Stimulated activated CD8-positive, alpha-beta memory T cell treated with anti-CD3 and anti-CD28 coated beads, Interleukin-4, amount 100 ng/mL, for 4 hours (primary cell): ENCODE measurements at places on chromosomes 12 and 14.

- no peak for DNase-seq
These were observed 3.5 kb upstream of the KLC1 start for GRCh38 chr14:103625356-103626095.

DNA sequence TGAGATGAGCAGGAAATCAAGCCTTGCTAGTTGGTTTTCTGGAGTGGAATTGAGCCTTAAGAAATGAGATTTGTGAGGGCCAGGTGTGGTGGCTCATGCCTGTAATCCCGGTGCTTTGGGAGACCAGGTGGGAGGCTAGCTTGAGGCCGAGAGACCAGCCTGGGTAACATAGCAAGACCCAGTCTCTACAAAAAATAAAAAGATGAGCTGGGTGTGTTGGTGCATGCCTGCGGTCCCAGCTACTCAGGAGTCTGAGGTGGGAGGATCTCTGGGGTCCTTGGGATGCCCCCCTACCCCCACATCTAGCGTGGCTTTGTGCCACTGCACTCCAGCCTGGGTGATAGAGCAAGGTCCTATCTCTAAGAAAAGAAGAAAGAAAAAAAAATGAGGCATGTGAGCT, 104.2 kb upstream of the RTL1 start:
- no peak for DNase-seq

DNA sequence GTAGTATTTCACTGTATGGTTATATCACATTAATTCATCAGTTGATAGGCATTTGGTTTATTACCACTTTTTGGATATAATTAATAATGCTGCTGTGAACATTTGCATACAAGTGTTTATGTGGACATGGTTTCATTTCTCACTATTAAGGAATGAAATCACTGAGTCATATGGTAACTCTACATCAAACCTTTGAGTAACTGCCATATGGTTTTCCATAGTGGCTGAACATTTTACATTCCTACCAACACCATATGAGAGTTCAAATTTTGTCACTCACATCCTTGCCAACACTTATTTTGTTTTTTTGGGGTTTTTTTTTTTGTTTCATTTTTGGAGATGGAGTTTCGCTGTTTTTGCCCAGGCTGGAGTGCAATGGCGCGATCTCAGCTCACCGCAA, 30.2 kb upstream of the EAPP start:
- DNase-seq, result no peak

DNA sequence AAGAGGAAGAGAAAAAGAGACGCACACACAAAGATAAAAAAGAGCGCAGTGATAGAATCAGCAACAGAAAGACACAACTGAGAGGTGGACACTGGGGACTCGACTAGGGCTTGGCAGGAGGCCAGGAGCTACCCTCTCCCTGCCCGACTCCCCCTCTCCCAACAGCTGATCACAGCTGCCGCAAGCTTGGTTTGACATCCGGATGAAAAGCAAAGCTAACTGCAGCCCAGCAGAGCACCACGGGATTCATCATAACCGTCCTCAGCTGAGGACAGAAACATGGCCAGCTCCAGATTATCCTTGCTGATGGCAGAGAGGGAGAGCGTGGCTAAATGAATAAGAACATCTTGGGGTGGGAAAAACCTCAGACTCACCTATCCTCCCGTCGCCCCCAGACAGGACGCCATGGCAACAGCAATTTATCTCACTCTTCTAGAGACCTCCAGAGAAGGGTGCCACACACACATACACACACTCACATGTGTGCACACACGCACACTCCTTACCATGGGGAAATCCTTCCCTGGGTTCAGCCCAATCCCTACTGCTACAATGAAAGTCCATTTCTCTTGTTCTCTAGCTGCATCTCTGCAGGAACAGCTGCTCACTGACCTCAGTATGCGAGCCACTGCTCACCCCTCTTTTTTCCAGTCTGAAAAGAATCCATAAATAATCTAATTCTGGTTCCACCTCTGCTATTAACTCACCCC, 135.3 kb downstream of the NTF3 start:
- DNase-seq, result no peak

DNA sequence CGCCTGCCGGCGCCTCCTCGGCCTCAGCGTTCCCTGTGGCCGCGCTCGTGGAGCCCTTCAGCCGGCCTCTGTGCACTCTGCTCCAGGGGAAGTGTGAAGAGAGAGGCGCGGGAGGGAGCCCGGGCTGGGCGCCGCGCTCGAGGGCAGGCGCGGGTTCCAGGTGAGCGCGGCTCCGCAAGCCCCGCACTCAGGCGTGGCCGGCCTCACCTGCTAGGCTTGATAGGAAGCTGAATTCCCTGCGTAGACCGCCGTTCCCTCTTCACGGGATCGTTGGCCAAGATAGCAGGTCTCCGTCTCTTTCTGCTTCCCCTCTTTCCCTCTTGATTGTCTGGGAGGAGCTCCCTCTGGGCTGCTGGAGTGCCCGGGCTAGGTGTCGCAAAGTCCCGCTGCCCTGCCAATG, 89.7 kb downstream of the ASCL4 start:
- DNase-seq, result no peak

DNA sequence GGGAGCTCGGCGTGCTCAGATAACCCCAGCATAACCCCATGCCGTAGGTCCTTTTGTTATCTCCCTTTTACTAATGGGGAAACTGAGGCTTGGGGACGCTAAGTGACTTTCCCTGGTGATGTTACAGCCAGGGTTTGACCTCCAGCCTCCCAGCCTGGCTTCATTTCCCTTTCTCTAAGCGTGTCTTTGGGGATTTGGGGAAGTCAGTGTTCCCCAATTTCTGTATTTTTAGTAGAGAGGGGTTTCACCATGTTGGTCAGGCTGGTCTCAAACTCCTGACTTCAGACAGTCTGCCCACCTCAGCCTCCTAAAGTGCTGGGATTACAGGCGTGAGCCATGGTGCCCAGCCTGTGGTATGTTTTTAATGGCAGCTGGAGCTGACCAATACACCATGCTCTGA, 85.4 kb downstream of the PHETA1 start:
- DNase-seq, result no peak

DNA sequence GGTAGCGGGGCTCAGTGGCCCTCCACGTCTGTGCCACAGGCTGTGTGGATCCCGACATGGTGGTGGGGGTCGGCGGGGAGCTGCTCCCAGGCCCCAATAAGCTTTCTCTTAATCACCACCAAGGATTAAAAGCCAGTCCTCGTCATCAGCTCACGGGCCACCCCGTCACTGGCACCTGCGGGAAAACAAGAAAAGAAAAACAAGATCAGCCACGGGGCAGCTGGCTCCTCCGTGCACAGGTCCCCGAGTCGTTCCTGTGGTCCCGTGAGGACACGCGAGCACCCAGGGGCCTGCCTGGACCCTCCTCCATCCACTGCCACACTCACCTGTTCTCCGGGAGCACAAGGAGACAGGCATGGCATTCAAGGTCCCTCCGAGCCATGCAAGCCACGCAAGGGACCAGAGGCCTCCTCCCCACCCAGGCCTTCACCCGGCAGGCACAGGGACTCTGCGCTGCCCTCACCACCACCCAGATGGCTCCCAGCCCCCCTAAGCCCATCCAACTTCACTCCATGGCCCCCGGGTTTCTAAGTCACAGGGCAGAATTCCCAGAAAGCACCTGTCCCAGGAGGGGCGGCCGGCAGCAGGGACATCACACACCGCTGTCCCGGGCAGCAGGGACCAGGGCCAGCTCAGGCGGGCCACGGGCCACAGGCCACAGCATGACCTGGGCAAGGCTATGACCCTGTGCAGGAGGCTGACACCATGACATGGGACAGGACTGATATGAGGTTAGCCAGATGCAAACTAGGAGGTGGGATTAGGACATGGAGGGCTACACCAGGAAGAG, 72.0 kb downstream of the NCOR2 start:
- no peak for DNase-seq

DNA sequence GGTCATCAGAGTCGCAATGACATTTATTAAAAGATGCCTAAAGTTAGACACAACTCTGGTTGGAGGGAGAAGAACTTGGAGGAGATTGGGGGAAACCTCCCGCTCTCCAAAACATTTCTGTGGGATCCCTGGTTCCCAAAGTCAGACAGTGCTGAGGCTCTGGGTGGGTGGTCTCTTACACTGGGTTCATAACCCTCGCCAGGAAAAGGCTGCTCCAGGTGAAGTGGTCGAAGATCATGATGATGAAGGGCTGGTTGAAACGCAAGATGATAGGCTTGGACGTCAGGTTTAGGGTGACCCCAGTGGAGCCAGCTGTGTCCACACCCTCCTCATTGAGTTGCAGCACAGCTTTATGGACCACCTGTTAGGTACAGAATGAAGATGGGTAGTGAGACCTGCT, 11.2 kb upstream of the SERPINA10 start:
- DNase-seq, result no peak

DNA sequence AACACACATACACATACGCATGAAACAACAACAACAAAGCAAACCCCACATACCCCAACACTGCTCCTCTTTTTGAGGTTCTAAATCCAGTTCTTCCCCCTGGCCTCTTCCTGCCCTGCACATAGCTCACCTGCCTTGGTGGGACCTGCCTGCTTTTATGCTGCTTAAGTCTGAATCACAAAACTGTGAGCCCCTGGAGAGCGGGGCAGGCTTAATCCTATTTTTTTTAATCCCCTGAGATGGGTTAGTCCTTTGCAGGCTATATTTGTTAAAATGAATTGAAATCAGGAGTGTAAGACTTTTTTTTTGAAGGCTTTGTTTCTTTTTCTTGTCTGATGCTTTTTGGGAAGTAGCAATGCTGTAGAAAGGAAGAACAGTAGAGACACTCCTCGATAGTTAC, 84.6 kb upstream of the MAX start:
- DNase-seq, result no peak

DNA sequence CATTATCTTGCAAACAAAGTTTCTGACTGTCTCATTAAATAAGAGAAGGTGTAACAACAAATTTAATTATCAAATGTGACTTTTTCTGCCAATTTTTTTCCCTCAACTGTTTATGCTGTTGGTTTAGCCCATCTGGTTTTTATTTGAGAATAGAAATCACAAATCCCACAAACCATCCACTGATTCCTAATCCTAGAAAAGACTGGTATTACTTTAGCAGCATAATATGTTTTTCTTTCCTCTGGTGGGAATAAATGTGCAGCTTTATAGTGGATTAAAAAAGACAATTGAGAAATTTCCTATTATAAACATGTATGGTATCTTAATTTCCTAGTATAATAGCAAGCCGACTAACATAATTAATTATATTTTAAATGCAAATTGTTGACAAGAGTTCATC, 257.9 kb upstream of the FOXN3 start:
- no peak for DNase-seq

- DNase-seq, result no peak
These were observed 160.1 kb downstream of the SUDS3 start for GRCh38 chr12:118536306-118536906.

- DNase-seq, result no peak
These were observed 263.3 kb downstream of the SLC16A7 start for GRCh38 chr12:59859171-59859510.

- DNase-seq, result no peak
These were observed 40.2 kb downstream of the TFCP2 start for GRCh38 chr12:51132693-51133092.

DNA sequence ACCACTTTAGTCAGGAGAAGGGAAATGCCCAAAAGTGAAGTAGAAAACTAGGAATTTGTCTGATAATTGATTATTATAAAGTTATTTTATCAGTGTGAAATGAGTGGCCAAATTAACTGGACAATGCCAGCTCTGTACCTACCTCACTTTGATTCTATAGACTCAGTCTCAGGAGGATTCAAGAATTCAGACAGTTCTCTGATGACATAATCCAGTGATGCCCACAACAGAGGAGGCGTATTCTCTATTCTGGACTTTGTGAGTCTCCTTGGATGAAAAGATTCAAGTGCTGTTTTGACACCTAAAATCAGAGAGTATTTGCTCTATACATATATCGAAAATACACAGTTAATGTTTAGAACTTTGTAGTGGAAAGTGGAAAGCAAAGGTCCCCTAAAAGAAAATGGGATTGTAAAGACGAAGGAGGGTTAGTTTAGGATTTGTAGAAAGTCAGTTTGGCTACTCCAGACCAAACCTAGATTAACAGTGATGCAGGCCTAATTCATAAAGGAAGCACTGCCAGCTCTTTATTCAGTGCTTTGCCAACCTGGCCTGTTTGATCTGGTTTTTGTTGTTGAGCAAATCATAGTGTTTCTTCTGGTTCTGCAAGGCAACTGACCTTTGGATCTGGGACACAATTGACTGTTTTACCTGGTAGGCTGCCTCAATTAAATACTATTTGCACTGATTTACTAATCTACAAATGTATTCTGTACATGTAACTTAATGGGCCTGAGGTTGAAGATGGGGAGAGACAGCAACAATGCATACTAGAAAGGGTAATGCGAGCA, 67.4 kb downstream of the DAD1 start:
- DNase-seq, result no peak

GRCh38 chr14:30874999-30875787, 834 bp downstream of the COCH start:
- no peak for DNase-seq

GRCh38 chr14:101598159-101598558, 36.9 kb downstream of the DIO3 start:
- no peak for DNase-seq

DNA sequence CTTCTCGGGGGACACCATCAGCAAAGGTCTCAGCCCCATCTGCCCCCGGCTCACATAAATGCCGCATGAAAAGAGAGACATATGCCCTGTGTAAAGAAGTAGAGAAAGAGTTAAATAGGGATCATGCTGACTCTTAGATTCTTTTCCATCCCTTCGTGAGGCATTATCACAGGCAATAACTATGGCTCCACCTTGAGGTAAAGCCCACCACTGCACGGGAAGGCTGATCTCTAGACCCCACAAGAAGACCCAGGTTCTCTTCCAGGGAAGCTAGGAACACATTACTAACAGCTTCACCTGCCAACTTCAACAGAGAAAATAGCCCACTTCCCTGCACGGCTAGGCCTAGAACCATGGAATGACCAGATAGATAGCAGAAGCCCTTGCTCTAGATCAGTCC, 14.1 kb upstream of the NOP2 start:
- no peak for DNase-seq

DNA sequence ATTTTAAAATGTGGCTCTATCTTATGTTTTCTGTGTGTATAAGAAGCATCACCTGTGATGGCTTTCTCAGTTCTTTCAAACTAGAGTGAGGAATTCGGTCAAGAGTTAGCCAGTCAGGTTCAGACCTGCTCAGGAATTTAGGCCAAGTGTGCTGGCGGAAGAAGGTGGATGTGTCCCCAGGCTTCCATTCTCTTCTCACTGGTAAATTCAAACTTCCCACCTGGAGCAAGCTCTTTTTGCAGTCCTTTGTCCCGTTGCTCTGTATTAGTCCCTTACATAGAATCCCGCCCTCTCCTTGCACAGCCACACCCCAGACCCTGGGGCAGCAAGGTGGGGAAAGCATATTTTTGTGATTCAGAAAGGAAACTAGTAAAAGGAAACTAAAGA, 124.7 kb upstream of the PWP1 start:
- no peak for DNase-seq

DNA sequence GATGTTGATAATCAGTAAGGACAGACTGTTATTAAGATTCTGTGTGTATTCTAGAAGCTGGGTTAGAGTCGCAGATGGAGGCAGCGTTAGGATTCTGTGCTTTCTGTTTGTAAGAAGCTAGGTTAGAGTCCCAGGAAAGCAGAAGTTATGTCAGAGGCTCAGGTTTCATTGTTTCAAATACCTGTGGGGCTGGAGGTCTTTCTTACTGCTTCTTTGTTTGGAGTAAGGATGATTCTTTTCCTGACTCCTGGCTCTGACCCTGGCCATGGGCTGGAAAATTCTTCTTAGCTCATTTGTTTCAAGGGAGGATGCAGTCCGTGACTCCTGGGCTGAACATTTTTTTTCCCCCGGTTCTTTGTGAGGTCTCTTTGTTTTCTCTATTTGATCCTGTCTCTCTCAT, 5.2 kb downstream of the MUCL1 start:
- no peak for DNase-seq
